AG20443 (cell line): ENCODE measurements at places on chromosomes 2 and 18.

- no peak for DNase-seq
Observed at GRCh38 chr2:157789933-157790511, 86.1 kb downstream of the ACVR1 start.

- DNase-seq, result peak; percentile 22
Observed at GRCh38 chr2:58569475-58570185, 328.5 kb upstream of the FANCL start.

DNA sequence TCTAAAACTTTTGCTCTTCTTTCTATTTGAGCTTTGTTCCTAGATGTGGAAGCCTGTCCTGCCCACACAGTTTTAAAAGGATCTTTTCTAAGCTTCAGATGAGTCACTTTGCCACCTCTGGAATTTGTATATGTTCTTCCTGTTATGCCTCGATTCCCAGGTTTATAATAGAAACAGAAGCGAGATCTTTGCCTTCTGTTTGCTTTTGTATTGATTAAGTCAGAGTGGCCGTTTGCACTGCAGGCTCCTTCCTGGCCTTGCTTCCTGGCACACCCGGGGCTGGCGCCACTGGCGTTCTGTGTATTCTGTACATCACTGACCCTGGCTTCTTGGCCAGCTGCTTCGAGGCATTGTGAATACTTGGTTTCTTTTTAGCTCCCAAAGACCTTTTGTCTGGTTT is 91.8 kb downstream of the MTCL1 start:
- DNase-seq, result no peak

DNA sequence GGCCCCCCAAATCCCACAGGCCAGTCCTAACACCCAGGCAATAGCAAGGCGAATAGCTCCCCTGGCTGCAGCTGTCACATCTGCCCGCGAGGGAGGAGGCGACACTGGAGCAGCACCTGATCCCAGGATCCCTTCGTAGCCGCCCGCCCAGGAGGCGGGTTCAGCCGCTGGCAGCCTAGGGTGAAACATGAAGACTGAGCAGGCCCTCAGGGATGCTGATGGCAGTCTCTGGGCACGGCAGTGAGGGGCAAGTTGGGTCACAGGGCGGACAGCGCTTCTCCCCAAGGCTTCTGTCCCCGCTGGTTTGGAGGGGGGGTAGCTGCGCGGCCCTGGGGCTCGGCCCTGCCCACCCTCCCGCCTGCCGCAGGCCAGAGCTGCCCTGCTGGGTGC is 1.9 kb downstream of the DNMT3A start:
- DNase-seq, result no peak

- no peak for DNase-seq
Observed at GRCh38 chr2:26168785-26169184, 4.1 kb upstream of the GAREM2 start.

DNA sequence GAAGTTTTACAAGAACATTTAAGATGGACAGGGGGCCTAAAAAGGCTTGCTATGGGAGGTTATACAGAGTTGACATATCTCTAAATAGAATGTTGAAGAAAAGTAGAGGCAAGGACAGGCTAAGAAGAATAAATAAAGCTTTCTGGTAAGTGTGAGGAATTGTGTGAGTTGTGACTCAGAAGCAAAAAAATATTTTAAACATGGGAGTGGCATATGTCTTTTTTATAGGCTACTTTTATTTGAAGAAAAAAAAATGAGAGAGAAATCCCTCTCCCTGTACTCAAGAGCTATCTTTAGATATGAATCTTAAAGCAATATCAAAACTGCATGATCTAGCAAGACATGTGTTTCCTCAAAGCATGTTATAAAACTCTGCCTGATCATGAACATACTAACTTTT is 41.1 kb downstream of the RAB3GAP1 start:
- no peak for DNase-seq

DNA sequence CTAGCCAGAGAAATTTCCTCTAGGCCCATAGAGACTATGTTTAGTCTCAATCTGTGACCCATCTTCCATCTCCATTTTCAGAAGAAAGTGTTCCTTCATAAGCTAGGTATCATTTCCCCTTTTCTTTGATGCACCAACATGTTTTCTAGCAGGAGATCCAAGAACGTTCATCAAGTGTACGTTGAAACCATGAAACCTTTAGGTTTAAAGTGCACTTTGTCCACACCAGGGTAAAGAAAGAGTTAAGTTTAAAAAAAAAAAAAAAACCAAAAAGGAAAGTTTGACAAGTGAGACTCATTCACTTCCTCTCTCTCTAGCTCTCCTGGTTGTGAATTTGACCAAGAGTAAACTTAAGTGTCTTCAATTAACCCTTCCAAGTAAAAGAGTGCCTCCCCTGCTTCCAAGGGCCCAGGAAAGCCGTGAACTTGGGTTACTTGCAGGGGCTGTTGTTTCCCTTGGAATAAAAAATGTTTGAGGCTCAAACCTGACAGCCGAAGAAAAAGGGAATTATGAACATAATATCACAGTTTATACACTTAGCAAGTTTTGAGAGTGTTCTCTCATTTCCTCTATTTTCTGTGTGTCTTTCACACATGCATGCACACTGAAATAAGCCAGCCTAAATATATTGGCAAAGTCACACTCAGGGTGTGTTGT is 56.7 kb downstream of the LBH start:
- DNase-seq, result no peak

- DNase-seq, result no peak
Observed at GRCh38 chr2:20934236-20934635, 109.6 kb downstream of the APOB start.

DNA sequence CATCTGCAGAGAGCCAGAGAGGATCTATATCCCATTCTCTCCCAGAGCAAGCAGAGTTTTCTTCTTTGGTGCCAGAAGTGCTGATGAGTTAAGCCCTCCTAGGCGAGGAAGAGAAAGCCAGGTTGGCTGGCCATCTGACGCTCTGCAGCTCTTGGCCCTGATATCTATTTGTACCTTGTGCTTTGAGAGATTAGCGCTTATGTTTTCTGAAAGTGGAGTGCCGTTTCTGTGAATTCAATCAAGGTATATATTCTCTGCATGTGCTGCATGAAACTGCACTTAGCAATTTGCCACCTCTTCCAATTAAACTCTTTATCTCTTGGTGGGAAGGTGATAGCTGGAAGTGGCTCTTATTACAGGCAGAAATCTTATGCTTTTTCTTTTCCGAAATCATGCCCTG is 177.5 kb downstream of the LPIN1 start:
- DNase-seq, result no peak

DNA sequence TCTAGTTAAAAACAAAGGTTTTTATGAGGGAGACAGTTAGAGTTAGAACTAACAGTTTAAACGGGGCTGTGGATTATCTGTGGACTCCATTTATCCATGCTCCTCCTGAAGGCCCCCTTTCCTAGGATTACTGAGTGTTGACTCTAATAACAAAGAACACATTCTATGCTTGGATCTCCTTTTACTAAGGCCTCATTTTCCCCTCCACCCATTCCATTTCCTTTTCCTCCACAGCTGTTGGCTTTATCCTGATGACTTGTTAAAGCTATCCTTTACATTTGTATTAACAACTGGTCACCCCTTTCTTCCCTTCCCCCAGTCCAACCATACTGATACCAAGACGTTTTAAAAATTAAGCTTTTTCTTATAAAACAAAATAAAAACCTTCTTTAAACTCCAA is 220.6 kb downstream of the SRBD1 start:
- DNase-seq, result no peak

GRCh38 chr2:241216211-241216761 is 27.8 kb downstream of the ANO7 start:
- DNase-seq, result no peak

GRCh38 chr2:218168635-218169462 is 2.1 kb upstream of the CXCR1 start:
- DNase-seq, result peak; percentile 58

DNA sequence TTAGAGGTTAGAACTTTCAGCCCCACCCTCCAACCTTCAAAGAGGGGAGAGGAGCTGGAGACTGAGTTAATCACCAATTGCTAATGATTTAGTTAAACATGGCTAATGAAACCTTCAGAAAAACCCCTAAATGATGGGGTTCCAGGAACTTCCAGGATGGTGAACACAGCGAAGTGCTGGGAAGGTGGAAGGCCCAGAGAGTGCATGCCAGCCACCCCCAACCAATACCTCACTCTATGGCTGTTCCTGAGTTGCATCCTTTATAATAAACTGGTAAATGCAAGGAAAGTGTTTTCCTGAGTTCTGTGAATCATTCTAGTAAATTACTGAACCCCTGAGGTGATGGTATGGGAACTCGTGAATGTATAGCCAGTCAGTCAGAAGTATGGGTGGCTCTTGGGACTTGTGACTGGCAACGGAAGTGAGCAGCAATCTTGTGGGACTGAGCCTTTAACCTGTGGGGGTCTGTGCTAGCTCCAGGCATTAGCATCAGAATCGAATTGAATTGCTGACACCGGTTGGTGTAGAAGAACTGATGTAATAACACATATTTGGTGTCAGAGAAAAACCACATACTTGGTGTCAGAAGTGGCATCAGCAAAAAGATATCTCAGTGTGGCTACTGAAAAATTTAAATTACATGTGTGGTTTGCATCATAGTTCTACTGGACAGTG is 37.4 kb downstream of the NPHP1 start:
- DNase-seq, result peak; percentile 17

GRCh38 chr18:9638886-9639285 is 24.5 kb upstream of the PPP4R1 start:
- no peak for DNase-seq

DNA sequence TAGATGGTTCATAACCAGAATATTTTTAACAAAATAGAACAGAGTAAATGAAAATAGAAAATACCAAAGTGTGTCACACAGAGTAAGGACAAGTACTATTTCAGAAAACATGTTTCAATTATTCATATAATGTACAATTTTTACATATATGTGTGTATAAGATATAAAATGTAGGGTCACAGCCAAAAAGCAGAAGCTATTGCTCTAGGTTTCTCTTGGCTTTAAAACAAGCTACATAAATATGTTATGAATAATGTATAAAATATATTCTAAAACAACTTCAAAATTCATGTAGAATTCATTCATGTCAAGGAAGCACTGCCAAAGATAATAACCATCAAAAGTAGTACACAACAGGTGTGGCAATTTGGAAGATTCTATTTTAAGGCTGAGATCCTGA is 218.2 kb downstream of the TTC32 start:
- no peak for DNase-seq

GRCh38 chr2:24766609-24767008 is 26.6 kb downstream of the PTRHD1 start:
- DNase-seq, result no peak
